ENCODE measurements at places on chromosomes 1 and 21.

DNA sequence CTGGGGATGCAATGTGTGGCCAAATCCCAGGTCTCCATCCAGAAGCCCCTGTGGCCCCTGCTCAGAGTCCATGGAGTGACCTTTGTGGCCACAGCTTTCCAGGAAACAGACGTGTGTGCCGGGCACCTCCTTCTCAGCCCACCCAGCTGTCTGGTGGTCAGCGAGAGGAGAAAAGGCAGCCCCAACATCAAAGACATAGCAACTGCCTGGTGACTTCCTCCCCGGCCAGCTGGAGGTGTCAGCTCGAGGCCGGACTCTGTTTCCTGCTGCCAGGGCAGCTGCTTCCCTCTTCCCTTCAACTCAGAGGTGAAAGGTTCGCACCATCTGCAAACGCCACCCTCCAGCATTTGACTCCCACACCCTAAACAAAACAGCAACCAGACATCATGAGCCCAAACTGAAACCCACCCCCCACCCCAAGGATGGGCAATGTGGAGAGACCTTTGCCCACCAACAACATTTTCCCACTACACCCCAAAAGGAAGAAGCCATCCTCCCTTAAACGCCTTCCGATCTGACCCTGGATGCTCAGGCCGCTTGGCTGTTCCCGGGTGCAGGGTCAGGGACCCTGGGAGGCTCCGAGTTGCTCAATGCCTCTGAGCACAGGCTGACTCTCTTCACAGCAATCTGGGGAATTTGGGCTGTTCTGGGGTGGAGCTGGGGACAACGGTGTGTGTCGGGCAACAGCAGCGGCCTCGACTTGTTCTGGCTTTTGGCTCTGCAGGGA lies 162.3 kb downstream of the PSMG1 start:
- DNase-seq = no peak

DNA sequence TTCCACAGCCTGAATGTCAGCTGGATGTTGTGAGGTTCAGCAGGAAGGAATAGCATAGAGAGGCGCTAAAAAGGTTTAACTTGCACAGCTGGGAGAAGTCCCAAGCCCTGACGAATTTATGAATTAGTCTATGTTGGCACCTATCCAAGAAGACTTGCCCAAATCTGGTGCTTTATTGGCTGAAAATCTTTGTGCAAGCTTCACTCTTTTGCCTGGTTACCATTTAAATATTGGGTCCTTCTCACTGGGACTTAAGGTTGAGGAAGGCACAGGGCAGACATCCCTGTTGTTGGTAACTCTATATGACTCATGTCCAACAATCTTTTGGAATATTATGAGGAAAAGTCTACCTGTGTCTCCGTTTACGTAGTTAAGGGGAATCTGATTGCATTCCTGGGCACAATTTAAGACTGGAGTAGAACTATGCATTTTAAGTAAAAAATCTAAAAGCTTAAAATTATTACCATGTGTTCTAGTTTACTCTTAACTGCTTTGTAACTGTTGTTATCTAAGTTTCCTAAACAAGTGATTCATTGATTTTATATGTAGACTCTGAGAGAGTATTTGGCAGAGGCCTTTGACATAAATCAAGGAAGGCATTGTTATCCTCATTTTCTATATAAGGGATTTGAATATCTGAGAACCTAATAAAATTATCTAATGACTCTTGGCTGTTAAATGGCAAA lies 181.7 kb upstream of the DPYD start:
- no peak for DNase-seq

DNA sequence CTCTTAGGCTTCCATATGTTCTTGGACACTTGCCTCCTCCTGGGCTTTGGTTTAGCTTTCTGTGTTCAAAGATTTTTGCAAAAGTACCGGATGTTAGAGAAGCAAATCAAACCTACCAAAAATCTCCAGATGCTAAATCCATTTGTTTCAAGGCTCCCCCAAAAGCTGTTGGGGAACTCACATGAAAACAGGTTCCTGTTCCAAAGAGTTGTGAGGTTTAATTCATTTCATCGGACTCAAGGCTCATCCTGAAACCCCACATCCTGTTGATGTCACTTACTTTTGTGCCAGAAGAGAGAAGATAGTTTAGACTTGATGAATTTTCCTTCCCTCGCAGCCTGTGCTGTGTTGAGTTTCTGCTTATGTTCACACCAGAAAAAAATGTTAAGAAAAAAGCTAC lies 41.7 kb upstream of the RXRG start:
- no peak for DNase-seq

GRCh38 chr1:221667504-221667903 lies 74.4 kb downstream of the DUSP10 start:
- DNase-seq = no peak

GRCh38 chr1:110765640-110766335 lies 91.0 kb upstream of the KCNA3 start:
- peak; percentile 52 for DNase-seq

DNA sequence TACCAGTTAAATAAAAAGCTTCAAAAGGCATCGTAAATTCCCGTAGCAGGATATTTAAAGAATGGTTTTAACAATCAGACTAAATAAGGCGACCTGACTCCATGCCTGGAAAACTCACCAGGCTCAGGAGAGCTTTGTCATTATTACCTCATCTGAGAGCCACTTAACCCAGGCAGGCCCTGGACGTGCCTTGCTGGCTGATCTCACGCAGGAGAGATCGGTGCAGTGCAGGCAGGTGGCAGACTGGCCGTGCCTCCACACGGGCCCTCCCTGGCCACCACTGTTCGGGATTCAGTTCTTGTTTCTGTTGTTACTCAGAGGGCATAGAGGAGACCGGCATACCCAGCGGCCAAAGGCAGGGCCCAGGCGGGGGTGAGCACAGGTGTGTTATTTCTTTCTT lies 6.4 kb downstream of the MT1HL1 start:
- DNase-seq = no peak

GRCh38 chr1:195202241-195202640 lies 1406.0 kb downstream of the KCNT2 start:
- no peak for DNase-seq

All from activated CD4-positive, alpha-beta T cell treated with anti-CD3 and anti-CD28 coated beads for 4 hours (primary cell).